ENCODE measurements at places on chromosomes 5 and 9.

DNA sequence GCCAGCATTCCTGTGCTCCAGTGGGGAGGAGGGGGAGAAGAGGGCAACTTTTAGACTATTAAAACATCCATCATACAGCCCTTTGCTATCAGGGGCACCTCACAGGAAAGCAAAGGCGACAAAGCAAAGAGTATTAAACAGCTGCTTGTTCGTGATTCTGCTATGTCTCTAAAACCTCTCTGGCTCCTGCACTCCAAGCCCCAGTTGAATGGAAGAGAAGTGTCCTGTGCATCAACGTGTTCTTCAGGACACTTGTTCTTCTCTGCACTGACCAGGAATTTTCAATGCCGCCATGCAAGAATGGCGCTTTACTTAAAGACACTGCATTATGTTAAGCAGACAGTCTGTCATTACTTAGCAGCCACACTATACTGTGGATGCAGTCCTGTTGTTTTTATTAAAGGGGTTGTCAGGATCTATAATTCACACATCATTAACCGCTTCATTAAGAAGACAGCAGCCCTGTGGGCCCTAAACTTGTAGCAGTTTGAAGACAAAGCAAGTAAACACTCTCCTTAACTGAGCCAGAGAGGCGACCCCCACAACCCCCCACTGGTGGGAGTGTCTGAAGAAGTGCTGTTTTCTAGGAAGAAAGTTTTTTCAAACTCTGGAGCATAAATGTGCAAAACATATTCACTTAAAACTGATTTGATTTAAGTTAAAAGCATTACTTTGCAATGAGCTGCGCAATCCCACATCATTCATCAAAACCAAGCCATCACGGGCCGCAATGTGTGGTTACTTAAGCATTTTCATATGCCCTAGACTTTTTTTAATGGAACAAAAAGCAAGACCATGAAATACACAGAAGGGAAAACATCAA, 164.5 kb downstream of the ZNF608 start:
- no peak for DNase-seq

GRCh38 chr5:66939094-66939493, 257.5 kb downstream of the CD180 start:
- DNase-seq, result no peak

GRCh38 chr9:91029650-91030361, 228.2 kb downstream of the SYK start:
- DNase-seq, result no peak

DNA sequence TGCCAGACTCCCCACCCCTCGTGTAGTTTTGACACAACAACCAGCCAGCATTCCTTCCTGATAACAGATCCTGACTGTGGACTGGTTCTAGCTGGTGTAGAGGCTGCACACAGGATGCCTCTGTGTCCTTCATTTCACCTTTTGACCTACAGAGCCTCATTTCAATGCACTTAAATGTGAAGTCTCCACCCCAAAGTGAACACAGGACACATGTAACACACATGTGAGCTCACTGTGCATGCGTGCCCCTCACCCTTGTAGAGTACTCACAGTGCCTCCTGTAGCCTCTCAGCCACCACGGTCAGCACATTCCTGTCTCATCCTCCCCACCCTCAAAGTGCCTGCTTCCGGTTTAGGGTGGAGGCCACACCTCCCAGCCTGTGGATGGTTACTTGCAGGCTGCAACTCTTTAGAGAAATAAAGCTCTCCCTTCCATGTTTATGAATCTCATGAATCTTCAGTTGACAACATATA, 11.6 kb upstream of the NKD2 start:
- DNase-seq, result no peak

GRCh38 chr9:92605224-92605623, 64.7 kb downstream of the IPPK start:
- no peak for DNase-seq

GRCh38 chr5:88470745-88471144, 202.1 kb upstream of the TMEM161B start:
- no peak for DNase-seq

GRCh38 chr9:77534376-77535057, 113.6 kb downstream of the GNA14 start:
- DNase-seq, result no peak

DNA sequence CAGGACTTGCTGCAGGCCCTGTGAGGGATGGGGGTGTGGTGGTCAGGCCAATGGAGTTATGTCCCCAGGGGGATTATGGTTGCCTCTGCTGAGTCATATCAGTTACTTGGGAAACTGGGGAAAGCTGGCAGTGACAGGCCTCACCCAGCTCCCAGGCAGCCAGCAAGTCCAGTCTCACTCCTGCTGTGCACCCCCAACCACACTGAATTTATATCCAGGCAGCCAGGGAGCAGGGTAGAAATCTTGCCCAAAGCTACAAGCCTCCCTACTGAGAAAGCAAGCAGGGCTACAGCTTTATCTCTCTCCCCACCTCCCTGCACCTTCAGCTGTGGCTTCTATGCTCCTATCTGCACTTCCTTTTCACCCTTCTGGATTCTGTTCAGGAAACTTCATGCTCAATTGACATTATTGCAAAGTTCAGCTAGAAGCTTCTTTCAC, 2076.0 kb upstream of the CDH9 start:
- no peak for DNase-seq

DNA sequence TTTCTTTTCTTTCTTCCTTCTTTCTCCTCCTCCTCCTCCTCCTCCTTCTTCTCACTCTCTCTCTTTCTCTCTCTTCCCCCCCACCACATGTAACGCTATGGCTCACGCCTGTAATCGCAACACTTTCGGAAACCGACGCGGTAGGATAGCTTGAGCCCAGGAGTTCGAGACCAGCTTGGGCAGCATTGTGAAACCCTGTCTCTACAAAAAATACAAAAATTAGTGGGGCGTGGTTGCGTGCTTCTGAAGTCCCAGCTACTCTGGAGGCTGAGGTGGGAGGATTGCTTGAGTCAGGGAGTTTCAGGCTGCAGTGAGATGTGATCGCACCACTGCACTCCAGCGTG, 736 bp upstream of the GLDC start:
- DNase-seq, result no peak

GRCh38 chr9:89695441-89695891, 90.7 kb downstream of the GADD45G start:
- DNase-seq, result no peak

DNA sequence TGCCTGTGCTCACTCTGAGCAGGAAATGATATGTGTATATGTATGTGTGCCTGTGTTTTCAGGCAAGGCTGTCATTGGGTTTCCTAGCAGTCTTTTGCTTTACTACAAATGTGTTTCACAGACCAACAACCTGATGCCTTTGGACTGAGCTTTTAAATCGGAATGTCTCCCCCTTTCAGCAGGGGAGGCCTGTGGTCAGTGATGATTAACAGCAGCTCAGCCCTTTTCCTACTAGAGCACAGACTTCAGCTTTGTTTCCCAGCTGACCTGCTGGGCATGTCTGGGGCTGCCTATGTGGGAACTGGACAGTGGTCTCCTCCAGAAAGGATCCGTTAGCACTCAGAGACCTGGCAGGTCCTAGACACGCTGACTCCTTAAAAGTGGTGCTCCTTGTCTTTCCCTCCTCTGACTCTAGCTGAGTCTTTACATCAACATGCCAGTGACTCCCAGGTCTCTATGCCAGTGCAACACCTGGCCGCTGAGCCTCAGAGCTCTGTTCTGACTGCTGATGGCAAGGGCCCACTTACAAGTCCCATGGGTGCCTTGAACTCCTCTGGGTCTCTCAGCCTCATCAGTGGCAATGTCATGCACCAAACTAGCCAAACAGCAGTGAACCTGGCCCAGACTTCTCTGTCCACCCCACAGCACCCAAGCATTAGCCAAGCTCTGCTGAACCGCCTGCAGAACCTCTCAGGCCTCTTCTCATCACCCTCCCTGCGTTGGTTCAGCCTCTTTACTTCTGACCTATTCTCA, 7.7 kb downstream of the MACROH2A1 start:
- no peak for DNase-seq

- no peak for DNase-seq
These were observed 13.5 kb upstream of the B4GALT1 start for GRCh38 chr9:33180526-33181184.

DNA sequence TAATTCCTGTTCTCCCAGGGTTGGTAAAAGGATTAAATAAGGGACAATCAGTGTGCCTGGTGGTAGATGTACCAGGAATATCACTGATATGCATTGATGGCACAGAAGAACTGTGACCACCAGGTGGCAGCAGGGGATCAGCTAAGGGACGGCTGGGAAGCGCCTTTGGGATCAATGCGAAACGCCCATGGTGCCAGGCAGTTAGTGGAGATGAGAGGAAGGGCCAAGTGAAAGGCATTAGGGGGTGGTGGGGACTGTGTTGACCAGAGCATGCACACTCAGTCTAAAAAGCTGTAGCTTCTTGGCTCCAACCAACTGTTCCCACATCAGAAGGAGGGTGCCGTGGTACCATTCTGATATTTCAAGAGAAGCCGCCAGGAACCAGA, 55.6 kb downstream of the ARHGEF37 start:
- peak; percentile 75 for DNase-seq

- DNase-seq, result no peak
These were observed 131.7 kb downstream of the ADGRV1 start for GRCh38 chr5:90690307-90690706.

- no peak for DNase-seq
These were observed 6.6 kb downstream of the ITK start for GRCh38 chr5:157187046-157187754.

GRCh38 chr5:136193322-136193935, 467 bp upstream of the SMIM32 start:
- DNase-seq, result no peak

GRCh38 chr9:98182889-98183599, 9.4 kb downstream of the CORO2A start:
- DNase-seq, result no peak

DNA sequence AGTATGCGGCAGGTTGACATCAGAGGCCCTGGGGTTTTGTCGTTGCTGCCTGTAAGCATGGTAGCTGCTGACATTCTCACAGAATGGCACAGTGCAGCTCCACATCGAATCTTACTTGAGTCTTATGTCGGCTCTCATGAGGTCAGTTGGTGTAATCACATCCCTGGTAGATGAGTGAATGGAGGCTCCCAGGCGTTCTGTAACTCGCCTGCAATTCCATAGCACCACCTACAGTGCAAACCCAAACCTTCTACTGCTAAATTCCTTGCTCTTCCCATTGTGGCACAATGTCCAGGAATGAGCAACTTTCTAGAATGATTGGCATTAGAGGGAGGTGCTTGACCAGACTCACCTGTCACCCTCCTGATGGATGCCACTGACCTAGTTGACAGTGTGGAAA, 578.4 kb downstream of the CCDC171 start:
- no peak for DNase-seq

- DNase-seq, result no peak
These were observed 218.6 kb downstream of the LURAP1L start for GRCh38 chr9:12993466-12993865.

DNA sequence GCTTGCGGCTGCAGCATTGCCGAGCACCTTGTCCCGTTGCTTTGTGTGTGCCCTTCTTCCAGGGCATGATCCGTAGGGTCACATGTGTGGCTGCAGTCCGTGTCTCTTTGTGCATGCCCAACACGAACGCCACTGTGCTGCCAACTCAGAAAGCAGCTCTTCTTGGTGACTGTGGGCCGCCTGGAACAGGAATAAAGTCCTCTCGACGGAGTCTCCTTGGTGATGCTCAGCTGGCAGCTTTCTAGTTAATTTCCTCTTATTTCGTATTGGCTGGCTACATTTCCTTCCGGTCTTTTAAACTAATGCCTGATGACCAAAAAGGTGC, 5.8 kb downstream of the EXOC3 start:
- no peak for DNase-seq

DNA sequence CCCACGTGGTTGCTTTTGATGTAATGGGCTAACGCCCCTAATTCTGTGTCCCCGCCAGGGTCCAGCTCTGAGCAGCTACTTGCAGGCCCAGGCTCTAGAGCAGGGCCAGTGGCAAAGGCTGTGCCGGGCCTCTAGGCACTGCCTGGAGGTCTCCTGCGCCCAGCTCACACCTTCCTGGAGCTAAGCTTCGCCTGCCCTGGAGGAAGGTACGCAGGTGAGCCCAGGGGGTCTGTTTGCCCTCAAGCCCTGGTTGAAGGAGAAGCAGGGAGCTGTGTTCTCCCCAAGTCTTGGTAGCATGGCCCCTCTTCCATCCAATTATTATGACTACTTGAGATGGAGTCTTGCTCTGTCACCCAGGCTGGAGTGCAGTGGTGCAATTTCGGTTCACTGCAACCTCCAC, 5.2 kb upstream of the LMX1B start:
- DNase-seq, result no peak

DNA sequence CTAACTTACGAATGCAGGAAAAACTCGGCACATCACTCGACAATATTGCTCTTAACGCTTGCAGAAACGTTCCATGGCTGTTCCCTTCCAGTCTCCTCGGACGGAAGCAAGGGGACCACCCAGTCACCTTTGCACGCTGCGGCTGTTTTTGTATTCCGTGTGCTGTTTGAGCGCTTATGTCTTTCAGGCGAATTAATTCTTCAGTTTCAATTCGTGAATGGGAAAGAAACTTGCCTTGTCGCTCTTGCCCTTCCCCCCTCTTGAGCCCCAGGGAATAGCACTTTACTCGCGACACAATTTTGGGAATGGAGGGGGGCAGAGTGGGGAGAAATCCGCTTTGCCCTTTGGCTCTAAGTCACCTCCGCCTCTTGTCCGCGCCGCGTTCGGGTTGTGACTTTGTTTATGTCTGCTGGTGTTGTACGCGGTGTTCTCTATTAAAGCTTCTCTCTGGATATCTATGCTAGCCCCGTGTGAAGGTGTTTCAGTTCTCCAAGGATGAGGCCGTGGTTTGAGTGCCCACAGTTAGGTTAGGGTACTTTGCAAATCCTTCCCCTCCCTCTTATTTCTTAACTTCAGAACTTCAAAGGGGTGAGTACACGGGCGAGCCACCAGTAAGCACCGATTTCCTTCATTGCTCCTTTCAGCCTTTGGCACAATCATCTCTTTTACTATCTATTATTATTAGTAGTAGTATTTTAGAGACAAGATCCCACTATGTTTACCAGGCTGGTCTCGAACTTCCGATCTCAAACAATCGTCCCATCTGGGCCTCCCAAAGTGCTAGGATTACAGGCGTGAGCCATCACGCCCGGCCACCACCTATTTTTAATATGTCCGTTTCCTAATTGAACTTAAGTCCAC, 2.7 kb downstream of the FOXB2 start:
- peak; percentile 11 for DNase-seq

DNA sequence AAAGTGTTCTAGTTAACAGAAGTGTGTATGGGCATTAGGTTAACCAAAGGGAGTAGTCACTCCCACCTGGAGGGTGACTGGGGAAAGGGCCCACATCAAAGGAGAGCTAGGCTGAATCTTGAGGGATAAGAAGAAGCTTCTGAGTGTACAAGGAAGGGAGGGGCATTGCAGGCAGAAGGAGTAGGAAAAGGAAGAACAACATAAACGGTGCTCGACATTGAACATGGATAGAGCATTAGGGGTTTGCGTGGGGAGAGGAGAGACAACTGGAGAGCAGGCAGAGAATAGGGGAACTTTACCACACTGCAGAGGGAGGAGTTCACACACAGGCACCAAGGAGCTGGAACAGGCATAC, 5.3 kb upstream of the GLRX start:
- DNase-seq, result no peak

DNA sequence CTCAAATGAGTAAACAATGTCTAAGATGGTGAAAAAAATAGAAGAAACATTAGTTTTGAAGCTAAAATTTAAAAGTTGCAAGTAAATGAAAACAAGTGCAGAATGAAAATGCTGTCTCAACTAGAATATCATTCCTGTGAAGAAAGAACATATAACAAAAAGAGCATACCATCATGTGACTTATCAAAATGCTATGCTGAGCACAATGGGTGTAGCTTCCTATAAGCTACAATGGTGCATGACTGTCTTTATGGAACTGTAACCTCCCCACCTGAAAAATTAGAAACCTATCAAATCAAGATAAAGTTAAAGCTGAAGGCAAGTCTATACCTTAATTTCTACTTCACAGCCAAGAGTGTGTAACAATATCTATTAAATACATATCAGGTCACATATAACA, 192.0 kb downstream of the AP3B1 start:
- DNase-seq, result no peak

Measured in neuronal stem cell (in vitro differentiated cells).